ENCODE measurements at places on chromosomes 4 and X.
A peak's percentile ranks its signal among the peaks of the same experiment; 100 is the strongest.

DNA sequence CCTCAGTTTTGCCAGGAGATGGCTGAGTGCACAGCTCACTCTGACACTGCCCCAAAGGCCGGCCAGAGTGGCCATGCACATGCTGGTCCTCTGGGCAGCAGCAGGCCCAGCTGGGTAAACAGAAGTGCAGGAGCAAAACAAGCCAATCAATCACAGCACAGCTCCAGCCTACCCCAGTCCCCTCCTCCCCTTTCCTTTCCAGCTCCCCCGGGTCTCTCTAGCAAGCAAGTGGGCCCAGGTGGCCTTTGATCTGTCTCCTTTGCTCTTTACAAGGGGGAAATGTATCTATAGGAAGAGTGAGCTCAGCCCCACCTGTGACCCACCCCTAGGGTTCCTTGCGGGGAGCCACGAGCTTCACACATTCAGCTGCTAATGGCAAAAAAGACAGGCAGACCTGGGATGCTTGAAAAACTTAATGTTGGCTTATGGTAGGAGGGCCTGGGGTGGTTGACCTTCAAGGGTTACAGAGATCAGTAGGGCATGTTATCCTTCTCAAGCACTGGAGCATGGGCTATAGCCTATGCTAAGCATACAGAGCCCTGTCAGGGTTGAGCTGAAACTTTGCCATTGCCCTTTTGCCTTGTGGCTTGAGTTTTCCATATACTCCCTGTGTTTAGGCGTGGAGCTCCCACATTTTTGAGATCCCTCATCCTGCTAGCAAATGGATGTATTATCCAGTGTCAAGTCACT, 57.8 kb upstream of the PLAC1 start:
- no peak for DNase-seq

DNA sequence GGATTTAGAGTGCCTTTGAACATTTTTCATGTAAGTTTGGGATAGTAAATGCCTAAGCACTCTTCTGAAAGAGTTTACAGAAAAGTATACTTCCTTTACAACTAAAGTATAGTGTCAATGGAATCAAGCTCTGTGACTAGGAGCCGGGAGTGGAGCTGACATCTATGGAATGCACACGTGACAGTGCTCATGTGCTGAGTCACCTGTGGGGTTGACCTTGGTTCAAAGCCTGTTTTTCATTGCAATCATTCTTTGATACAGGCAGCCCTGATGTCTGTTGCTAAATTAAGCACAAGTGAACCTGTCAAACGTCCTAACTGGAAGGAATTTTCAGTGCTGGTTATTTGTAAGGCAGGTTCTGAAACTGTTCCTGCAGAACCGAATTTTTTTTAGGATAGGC, 82.5 kb downstream of the GPAT3 start:
- DNase-seq: no peak

GRCh38 chr4:123034023-123034422, 111.6 kb upstream of the NUDT6 start:
- no peak for DNase-seq

DNA sequence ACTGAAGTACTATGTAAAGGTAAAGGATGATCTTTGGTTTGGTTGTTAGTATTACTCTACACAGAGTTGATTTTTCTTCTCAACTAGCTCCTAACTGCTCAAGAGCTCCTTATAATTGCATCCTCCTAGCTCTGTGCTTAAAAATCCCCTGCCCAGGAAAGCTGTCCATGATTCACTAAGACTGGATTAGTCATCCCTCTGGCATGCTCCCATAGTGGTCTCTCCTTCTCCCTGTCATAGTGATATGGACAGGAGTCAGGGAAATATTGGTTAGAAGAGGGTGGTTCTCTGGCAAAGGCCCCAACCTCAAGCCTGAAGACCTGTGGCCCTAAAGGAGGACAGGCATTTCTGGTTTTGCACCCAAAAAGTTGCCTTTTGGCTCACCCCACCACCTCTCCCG, 242.3 kb upstream of the KCNIP4 start:
- no peak for DNase-seq

DNA sequence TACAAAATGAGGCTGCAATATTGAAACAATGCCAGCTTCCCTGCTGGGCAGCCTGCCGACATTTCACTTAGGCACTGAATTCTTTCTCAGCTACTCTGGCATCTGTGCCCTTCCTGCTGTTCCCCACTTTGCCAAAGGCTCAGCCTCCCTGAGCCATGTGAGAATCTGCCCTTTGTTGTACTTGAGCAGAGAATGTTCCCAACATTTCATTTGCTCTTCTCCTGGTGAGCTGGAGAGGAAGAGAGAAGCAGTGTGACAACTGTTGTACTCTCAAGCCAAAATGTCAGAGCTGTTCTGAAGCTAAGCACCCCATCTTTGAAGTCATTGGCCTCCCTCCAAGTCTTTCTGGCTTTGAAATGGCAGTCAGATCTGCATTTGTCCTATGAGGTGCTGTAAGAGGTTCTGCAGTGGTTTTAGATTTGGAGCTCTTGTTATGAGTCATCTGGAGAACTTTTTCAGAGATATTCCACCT, 32.5 kb downstream of the LANCL3 start:
- no peak for DNase-seq

DNA sequence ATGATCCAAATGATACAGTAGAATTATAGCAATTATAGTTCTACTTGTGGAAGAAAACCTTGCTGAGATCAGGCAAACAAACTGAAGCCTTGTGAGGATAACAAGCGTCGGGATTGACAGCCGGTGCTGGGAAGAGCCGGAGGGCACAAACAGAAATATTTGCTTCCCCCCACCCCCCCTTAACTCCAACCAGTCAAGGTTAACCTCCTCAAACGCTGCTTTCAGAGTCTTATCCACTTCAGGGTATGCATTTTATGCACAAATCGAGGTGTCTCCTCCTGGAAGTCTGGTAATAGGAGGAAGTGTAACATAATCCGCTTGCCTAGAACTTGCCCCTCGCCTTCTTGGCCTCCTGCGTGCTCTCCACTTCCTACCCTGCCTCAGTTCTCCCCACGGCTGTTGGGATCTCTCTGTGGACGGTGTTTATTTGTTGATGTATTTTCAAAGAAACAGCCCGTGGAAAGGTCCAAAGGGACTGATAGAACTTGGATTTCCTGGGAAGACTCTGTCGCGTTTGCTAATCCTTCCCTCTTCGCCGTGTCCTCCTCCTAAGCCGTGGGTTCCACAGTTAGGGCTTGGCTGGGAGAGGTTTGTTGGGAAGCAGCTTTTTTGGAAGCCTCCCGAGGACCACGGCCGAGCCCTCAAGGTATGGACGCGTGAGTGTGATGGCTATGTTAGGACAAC, 4.1 kb upstream of the ARX start:
- DNase-seq: no peak

- no peak for DNase-seq
Observed at GRCh38 chr4:81605271-81605670, 133.6 kb upstream of the RASGEF1B start.

- DNase-seq: no peak
Observed at GRCh38 chr4:38656111-38656510, 7.9 kb upstream of the KLF3 start.

DNA sequence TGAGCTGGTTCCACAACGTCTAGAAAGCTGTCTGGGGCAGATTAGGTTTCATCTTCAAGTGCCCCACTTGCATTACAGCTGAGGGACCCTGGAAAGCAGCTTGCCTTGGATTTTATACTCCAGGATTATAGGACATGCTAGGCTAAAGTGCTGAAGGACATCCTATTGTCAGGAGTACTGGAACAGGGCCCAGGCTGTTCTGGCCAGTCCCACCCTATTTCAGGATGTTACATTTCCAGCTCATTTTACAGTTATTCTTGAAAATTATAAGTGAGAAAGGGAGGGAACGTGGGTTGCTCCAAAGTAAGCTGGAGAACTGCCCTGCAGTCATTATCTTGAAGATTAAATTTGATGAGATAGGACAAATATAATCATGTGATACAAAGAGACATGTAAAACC, 71.0 kb upstream of the UGT8 start:
- no peak for DNase-seq

DNA sequence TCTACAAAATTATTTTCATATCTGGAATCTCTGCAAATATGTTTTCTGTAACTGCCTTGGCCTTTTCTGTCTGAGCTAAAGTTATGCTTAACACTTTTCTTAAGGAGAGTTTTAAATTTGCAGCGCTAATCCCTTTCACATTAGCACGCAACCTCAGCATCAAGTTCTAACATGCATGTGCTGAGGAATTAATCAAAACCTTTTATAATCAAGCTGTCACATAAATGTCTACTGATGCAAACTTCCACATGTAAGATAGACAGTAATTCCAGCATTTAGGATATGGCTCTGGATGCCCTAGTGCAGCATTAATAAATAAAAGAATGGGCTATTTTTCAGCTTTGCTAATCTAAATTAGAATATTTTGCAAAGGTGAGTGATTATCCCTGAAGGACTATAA, 17.5 kb upstream of the NEIL3 start:
- DNase-seq: no peak

- no peak for DNase-seq
Observed at GRCh38 chrX:2690856-2691542, at the start of gene CD99. CD99 (plus strand) TSS chrX:2691295; CDS start chrX:2691361, 66 bp downstream.

DNA sequence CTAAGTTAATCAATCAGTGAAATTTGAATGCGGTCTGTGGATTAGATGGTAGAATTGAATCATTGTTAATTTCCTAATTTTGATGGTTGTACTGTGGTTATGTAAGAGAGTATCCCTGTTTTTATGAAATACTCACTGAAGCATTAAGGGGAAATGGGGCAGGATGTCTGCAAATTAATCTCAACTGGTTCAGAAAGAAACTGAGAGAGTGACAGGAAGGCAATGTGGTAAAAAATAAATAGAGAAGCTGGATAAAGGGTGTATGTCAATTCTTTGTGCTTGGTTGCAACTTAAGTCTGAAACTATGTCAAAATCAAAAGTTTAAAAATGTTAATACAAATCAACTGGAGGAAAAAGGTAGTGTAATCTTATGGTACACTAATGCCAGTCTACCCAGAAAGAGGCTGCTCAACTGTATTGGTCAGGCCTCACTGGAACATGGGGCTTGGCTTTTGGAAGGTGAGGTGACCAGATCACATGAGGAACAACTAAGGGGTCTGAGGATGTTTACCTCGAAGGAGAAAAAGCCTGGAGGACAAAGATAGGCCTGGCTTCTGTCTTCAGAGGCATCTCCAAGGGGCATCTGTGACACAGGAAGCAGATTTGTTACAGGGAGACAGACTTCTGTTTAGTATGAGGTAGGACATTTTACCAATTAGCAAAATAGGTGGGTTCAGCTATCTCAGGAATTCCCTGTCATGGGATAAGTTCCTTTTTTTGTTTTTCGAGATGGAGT, 83.1 kb downstream of the DLG3 start:
- no peak for DNase-seq

DNA sequence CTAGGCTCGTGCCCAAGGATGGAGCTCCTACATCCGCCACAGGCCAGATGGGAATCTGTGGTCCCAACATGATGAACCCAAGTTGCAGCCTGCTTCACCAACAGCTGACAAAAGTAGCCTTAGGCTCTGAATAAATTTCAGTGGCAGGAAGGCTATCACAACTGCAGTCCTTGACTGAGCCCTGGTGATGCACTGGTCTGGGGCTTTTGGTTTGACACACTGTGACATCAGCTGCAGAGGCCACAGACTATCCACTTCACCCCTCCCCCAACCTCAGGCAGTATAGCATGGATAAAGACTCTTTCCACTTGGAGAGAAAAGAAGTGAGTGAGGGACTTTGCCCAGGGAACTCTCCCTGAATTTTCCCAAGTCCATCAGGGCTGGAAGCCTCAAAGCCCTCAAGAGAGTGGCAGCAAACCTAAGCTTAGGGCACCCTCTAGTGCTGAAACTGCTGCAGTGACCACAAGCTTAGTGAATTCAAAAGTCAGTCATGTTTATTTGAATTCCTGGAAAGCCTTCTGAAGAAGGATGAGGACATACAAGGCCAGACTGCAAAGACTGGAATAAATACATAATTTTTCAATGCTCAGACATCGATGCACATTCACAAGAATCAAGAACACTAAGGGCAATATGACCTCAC, 135.0 kb upstream of the TENT5D start:
- DNase-seq: no peak

- no peak for DNase-seq
Observed at GRCh38 chrX:63754136-63754859, 30.7 kb downstream of the ARHGEF9 start.

DNA sequence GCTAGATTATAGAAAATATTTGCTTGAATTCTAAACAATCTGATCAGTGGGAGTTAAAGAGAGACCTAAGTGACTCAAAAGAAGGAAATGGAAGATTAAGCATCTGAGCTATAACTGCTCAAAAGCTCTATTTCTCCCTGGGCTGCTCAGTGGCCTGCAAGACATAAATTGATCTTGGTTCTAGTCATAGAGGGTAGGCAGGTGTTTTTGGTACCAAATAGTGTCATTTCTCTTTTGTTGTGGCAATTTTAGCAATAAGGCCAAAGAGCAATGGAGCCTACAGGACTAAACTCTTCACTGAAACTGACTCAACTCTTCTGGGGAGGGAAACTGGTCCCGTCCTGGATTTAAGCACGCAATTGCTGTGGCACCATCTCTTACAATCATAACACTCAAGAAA, 33.9 kb upstream of the BMP2K start:
- DNase-seq: no peak

DNA sequence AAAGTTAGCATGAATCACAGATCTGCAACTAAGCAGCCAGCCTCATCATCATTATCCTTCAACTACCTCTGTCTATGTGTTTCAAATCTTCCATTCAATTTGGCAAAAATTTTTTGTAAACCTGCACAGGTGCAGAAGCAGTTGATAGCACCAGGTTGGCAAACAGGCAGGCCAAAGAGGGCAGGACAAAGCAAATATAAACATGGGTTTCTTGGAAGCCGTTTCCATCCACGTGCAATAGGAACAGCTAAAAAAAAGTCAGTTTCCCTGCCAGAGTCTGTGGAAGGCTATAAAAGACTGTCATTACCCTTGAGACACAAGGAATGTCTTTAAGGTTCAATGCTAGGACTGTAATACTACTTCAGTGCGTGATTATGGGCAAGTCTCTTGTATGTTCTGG, 253.2 kb downstream of the PDHA2 start:
- no peak for DNase-seq

GRCh38 chrX:46407036-46407752, 138.0 kb downstream of the ZNF674 start:
- DNase-seq: no peak

- no peak for DNase-seq
Observed at GRCh38 chr4:2497931-2498330, 29.0 kb downstream of the RNF4 start.

DNA sequence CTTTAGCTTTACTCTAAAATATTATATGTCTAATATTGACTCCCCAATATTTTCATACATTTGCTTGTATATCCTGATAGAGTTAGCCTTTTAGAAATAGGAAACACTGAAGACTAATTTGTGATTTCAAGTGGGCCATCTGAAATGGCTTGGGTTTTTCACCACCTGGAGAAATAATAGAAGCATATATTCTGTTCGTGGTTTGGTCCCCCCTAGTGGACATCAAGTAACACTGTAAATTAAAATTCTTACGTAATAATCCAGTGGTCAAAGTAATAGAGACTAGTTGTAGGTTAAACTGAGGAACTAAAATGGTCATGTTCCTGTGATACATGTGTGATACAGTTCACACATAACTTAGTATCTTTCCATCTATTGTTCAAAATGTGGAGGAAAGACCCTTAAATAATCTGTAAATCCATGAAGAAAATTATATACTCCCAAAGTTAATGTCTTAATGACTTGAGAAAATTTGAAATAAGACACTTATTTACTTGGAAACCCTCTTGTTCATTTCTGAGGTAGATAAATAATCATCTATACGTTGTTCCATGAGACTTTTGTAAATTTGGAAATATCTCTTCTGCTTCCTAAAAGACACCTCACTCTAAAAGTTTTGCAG, 79.8 kb upstream of the SMARCAD1 start:
- DNase-seq: peak; percentile 11
